ENCODE measurements at places on chromosomes 1 and 21.
A peak's percentile ranks its signal among the peaks of the same experiment; 100 is the strongest.

GRCh38 chr1:40315795-40316594 is 1.1 kb downstream of the COL9A2 start:
- DNase-seq = no peak

GRCh38 chr1:224082146-224082545 is 31.8 kb upstream of the FBXO28 start:
- DNase-seq = no peak

DNA sequence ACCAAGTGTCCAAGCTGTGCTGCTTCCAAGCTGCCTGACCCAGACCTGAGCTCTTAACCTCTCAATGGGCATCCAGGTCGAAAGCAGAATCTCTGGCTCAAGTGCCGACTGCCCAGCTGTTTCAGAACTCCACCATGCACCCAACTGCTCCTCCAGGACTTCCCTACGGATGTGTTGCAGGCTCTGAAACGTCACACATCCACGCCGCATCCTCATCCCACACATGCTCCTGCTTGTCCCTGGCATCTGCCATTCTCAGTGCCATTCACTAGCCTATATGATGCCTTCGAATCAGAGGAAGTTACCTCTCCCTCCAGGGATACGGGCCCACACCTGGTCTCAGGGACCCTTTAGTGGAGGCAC is 11.2 kb downstream of the PDZK1IP1 start:
- no peak for DNase-seq

DNA sequence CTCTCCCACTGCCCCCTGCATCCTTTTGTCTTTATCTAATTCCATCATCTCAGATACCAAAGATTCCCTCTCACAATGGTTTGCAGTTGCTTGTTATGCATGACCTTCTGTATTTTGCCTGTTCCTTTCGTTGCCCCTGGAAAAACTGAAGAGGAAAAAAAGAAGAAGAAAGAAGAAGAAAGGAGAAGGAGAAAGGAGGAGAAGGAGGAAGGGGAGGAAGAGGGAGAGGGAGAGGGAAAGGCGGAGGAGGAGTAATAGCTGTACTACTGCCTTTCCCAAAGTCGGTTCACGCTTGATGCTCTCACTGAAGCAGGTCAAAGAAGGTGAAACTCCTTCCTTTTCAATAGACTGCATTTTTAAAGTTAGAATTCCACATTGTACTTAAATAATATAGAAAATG is 513.8 kb downstream of the PTPRC start:
- DNase-seq = no peak

DNA sequence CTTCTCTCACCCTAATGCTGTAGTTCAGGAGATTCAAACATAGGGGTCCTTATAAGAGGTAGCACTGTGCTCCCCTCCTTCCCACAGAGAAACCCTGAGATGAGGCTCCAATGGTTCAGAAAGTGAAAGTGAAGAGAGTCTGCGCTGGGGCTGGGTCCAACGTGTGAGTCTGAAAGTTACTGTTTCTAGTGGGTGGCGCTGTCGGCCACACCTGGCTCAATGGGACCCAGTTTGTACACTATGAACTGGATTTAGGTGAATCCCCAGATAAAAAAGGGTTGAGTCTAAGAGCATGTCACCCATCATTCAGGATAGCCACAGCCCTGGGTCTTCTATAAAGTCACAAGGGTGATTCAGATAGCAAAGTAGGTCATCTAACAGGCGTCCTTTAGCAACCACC is 2.8 kb downstream of the SMCP start:
- no peak for DNase-seq

GRCh38 chr1:227557962-227558725 is 5.2 kb upstream of the ZNF678 start:
- no peak for DNase-seq

DNA sequence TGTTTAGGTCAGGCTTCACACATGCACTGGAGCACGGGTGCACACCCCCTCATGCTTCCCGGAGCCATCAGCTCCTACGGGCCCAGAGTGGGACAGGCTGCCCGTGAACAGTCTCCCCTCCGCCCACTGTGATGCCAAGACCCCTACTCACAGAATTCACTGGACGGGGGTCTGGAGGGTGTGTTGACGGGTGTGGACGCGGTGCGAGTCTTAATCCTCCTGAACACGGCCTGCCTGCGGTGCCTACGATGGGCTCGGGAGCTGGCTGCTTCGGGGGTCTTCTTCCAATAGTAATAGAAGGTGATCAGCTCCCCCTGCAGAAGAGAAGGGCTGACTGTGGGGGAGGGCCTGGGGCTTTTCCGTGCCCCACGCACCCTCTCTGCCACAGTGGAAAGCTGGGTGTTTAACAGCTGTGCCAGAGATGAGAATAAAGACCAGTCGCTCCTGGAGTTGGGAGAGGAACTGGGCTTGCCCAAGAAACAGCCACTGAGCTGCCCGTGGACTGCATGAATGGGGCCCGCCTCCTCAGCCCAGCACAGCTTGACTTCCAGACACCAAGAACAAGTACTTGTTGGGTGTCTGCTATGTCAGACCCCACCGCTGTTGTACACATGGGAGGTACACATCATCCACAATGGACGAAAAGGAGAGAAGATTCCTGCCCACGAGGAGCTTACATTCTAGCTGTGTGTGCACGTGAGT is 47.9 kb downstream of the SLC45A1 start:
- no peak for DNase-seq

DNA sequence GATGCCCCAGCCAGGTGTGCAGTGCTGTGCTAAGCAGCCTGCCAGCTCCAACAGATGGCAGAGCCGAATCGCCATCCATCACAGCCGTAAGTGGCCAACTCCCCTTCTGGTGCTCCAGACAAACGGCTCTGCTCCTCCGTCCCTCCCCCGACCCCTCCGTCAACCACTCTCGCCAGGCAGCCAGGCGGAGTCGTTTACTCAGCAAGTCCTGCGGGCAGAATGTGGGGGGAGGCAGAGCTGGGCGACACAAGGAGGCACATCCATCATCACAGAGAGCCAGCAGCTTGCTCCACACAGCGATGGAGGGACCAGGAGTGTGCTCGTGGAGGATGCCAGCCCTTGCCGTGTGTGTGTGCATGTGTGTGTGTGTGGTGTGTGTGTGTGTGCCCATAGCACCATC is 206.6 kb upstream of the GRIK3 start:
- peak; percentile 64 for DNase-seq

DNA sequence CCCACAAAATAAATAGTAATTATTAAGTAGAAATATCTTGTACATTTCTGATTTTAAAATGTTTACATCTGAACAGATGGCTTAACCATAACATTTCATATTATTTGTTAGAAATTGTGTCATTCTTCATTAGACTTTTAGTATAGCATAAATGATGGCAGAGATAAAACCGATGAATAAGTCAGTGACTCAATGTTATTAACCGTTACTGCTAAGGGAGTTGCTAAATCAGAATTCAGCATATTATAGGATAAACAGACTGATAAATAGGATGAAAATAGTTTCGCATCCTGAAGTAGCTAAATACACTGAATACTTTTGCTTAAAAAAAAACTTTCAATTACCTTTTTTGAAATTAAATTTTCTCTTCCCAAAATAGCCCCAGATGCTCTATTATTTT is 610.6 kb upstream of the ZP4 start:
- DNase-seq = no peak

- no peak for DNase-seq
Observed at GRCh38 chr1:206037581-206037980, 13.9 kb upstream of the CTSE start.

Measured in NCI-H187 (cell line).